Mucosa of gallbladder (tissue), 1 donor: ENCODE measurements at places on chromosomes 12 and 14.

DNA sequence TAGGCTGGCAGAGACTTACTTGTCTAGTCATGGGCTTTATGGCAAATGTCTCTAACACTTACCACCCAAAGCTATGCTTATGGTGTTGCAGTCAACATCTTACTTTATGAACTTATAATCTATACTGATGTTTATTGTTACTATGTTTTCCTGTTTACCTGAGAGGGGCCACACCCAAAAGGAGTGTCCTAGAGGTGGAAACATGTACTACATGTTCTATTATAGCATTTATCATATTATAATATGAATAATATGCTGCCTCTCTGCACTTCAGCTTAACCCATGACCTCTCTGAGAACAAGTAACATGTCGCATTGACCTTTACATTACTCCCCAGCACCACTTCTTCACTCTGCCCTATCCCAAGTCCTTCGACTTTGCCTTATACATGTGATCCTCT lies 501.8 kb downstream of the ETNK1 start:
- DNase-seq = no peak

GRCh38 chr12:30678221-30678620 lies 17.4 kb downstream of the IPO8 start:
- DNase-seq = no peak

DNA sequence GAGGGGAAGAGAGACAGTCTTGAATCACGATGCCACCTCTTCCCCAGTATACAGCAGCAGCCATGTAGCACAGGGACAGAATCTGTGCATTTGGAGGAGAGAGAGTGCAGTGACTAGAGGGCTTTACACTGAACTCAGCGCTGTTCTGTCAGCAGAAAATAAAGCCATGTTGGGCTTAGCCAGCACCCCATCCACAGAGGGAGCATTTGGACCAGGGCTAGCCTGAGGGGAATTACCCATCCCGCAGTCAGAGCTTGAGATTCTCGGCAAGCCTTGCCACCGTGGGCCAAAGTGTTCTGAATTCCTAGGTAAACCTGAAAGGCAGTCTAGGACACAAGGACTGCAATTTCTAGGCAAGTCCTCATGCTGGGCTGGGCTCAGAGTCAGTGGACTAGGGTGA lies 120.4 kb upstream of the CNOT2 start:
- DNase-seq = no peak

GRCh38 chr12:72274931-72275330 lies 2.8 kb downstream of the TRHDE start:
- DNase-seq = no peak

DNA sequence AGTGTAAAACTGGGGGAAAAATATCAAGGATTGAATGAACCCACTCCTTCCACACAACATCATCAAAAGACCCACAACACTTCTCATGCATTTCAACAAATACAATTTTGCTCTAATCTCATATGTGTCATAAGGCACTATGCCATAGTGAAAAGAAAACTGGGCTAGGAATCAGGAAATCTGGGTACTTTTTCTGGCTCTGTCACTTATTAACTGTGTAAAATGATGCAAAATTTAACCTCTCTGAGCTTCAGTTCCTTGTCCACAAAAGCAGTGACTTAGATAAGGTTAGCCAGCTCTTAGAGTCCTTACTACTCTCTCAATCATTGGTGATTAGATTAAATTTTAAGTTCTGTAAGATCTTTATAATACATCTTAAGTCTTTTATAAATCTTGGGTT lies 250.5 kb upstream of the SOX5 start:
- DNase-seq = no peak

DNA sequence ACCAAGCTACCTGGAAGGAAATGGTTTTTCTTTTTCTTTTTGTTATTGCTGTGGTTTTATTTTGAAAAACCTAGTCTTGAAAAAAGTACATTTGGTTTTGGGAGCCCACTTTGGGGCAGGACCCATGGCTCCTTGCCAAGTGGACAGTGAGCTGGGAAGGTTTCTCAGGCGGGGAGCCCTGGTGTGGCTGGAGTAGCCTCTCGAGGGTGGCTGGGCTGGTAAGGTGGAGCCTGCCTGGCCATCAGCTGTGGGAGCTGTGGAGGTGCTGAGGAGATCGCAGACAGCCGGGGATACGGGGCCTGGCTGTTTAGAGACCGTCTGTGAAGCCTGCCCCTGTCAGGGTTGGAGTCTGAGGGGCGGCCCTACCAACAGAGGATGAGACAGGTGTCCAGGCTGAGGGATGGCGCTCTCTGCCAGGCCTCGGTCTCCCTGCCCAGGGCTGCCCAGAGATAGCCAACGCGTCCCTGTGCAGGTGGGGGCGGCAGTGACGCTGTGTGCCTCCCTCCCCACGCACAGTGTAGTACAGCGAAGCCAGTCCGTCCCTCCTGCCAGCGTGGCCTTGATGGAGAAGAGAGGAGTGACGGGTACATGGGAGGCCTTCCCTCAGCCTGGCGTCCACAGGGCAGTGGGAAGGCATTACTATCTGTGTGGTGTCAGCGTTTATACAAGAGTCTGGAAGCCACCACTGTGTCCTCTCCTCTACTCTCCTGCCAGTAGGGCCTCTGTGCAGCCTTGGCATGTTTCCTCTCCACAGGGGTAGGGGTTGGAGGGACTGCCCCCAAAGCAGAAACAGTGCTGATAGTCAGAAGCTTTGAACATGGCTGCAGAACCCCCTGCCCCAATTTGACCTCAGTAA lies 5.9 kb downstream of the RIN3 start:
- DNase-seq = no peak
